ENCODE measurements at places on chromosomes 6 and 20.

DNA sequence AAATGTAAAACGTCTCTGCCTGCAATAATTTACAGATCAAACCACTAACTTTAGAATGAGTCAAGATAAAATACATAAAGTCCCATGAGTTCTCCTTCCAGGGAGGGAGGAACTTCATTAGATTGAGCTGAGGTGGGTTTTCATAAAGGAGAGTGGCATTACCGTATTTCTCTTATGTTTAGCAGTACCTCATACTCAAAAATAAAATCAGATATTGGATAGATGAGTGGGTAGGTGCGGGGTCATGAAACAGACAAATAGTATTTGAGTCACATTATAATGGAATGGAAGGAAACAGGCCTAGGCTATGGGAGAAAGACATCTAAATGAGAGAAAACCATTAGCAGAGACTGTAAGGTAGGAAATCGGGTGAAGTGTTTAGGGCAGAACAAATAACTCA lies 166.1 kb upstream of the SMLR1 start:
- no peak overlapping the region for H3K4me3 ChIP-seq
- H3K36me3 ChIP-seq, result no peaks in the 10 kb centered on the region
- H3K4me1 ChIP-seq, result no peaks in the 10 kb centered on the region
- no peaks in the 10 kb centered on the region for H3K27me3 ChIP-seq

DNA sequence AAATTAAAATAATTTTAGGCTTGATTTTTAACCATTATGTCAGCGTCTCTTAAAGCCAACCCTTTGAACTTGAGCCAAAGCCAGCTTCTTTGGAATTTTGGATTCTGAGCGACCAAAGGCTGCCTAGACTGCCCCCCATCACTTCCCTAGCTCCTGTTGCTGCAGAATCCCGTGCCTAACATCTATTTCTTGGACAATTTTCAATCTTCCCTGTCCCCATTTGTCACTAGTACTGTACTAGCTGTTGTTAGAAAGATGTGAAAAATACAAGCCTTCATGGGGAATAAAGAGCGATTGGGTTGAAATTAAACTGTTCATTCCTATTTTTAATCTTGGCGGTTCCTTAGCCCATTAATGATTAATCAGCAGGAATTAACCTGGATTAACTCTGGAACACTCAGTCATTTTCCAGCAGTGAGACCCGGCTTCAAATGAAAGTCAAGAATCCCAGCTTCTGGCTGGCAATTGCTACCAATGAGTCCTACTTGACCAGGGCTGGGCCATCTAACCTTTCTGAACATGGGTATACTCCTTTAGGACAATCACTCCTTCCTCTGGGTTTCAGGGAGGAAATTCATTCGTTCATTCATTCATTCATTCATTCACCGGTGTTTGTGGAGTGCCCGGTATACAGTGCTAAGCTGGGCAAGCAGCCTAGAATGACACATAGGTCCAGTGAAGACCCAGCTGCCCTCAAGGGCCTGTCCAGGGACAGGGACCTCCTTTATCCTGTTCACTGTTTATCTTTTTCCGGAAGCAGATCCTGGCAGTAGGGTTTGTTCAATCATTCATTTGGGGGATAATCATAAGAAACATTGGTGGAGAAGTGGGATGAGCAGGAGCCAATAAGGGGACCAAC lies 1.4 kb upstream of the RRBP1 start:
- DNase-seq, result no peak
- no peaks in the 10 kb centered on the region for H3K27me3 ChIP-seq
- H3K4me1 ChIP-seq, result no peaks in the 10 kb centered on the region
- H3K4me3 ChIP-seq, result peak overlapping the region; percentile 94
- no peak overlapping the region for H3K27ac ChIP-seq

DNA sequence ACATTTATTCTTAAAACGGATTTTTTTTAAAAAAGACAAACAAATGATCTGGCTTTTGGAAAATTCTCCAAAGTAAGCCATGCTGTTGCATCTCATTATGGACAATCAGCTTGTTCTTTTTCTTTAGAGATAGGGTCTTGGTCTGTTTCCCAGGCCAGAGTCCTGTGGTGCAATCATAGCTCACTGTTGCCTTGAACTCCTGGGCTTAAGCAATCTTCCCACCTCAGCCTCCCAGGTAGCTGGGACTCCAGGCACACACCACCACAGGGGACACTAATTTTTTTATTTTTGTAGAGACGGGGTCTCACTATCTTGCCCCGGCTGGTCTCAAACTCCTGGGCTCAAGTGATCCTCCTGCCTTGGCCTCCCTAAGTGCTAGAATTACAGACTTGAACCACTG lies 45.9 kb upstream of the TGM3 start:
- H3K4me1 ChIP-seq, result no peaks in the 10 kb centered on the region
- DNase-seq, result no peak
- no peak overlapping the region for H3K27ac ChIP-seq
- no peak overlapping the region for H3K4me3 ChIP-seq
- no peaks in the 10 kb centered on the region for H3K36me3 ChIP-seq

- H3K27ac ChIP-seq, result no peak overlapping the region
- H3K27me3 ChIP-seq, result no peaks in the 10 kb centered on the region
- no peaks in the 10 kb centered on the region for H3K36me3 ChIP-seq
- no peak overlapping the region for H3K4me3 ChIP-seq
- DNase-seq, result peak; percentile 60
Observed at GRCh38 chr6:161169696-161170095, 104.2 kb downstream of the AGPAT4 start.

DNA sequence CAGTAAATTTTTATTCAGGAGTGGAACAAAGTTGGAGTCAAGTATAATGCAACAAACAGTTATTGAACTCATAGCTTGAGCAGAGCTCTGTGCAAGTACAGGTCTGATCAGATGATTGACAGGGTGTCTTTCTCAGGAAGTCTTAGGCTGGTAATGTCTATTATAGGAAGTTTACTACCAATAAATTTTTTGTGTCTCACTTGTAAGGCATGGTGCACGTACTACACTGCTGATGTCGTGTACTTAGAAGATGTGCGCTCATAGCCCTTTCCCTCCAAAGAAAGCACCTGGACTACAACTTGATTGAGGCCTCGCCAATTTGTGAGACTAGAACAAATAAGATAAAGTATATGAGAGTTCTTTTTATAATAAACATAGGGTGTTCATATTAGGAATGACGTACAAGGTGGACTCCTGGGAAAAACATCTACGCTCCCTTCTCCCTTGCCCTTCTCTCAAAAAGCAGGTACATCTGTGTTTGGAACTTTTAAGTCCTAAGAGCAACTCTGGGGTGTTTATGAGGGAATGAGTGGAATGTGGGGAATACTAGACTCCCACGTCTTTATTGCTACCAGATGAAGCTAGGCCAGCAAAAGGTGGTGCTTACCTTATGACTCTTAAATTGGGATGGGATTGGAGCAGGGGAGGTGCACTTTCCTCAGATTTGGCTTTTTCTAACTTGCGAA lies 1.5 kb downstream of the NDUFAF5 start:
- no peak overlapping the region for H3K27ac ChIP-seq
- H3K4me3 ChIP-seq, result peak overlapping the region; percentile 75
- DNase-seq, result no peak
- H3K36me3 ChIP-seq, result peaks cover 30% of the 10 kb centered on the region
